ENCODE measurements at places on chromosomes 7 and 10. TPM values are rescaled to one million over a fixed set of nuclear protein-coding genes. Genes with fewer than 3 reads are reported as not detected.

Gene GIMAP4
- polyA plus RNA-seq: 20.4 TPM

- no peak for DNase-seq
Observed at GRCh38 chr7:75042286-75042685, 31.3 kb downstream of the RCC1L start.

- DNase-seq: no peak
Observed at GRCh38 chr7:30928254-30928872, 16.7 kb downstream of the AQP1 start.

DNA sequence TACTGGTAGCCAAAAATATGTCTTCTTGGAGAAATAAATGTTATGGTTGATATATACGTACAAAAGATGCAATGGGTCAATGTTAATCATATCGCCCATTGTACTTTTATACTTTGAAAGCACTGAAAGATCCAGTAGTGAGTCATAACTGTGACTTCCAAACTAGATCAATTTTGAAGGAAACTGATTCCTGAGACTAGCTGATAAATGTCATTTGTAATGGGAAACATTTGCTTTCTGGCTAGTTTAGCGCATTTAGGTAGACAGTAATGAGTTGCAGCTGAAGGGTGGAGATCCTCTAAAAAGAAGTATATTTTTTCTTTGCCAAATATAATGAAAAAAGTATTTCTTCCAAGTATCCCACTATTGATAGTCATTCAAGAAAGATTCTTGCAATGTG, 53.5 kb upstream of the ARHGAP21 start:
- no peak for DNase-seq

- DNase-seq: no peak
Observed at GRCh38 chr7:137625197-137625596, 221.6 kb downstream of the DGKI start.

DNA sequence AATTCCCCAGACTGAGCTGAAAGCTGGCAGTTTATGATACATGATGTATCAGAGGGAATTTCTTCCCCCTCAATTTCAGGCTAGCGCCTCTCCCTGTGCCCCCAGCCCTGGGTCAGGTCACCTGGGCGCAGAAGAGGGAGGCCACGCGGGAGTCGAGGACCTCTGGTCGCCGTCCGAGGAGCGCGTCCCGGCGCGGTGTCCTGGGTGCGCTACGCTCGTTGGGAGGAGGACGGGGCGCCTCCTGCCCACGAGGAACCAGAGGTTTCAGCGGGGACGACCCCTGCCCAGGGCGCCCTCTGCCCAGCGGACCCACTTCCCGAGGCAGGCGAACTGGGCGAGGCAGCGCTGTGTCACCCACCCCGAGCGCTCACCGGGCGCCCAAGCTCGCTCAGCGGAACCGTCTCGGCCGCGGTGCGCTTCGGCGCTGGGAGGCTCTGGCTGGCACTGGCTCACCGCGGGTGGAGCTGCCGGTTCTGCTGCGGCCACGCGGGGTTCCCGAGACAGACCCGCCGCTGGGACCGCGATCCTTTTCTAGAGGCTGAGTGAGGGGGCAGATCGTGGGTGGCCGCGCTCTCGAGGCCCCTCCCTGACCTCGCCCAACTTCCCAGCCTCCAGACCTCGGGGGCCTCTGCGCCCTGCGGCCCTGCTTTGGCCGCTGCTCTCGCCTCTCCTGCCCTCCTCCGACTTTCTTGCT, at the start of gene FAM237B:
Gene FAM237B (minus strand): TSS at position 504 of the 694 bp plus-strand sequence. CDS start 1,556 bp downstream, outside the sequence.
- no peak for DNase-seq

- no peak for DNase-seq
Observed at GRCh38 chr10:104923501-104923900, 282.4 kb downstream of the SORCS3 start.
